Putamen (tissue), 1 donor: ENCODE measurements at places on chromosomes 1 and 21.

DNA sequence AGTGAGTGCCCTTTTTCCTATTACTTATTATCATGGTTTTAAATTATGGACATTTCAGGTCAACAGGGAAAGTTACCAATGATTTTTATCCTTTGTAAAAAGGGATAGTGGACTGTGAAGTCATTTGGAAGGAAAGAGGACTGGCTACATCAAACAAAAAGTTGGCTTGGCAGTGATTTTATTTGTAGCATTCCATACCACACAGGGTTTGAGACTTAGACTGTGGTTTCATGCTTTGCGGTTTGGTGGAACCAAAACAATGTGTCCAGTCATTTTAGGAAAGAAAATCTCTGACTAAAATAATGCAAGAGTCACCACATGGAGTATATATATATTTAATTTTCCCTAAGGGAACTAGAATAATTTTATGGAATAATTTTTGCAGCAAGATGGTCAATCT, 239.5 kb downstream of the HMCN1 start:
- no peak for DNase-seq

GRCh38 chr1:155226188-155226909, 17.9 kb downstream of the MTX1 start:
- peak; percentile 69 for DNase-seq

- DNase-seq: no peak
Measured at GRCh38 chr1:25525361-25525688, 18.1 kb upstream of the LDLRAP1 start.

GRCh38 chr1:31549809-31550620, 26.3 kb upstream of the TINAGL1 start:
- no peak for DNase-seq

GRCh38 chr1:244370060-244370637, 81.6 kb downstream of the ADSS2 start:
- DNase-seq: no peak
